ENCODE measurements at places on chromosomes 7 and 10.
A peak's percentile ranks its signal among the peaks of the same experiment; 100 is the strongest.

- peak; percentile 78 for DNase-seq
These were observed 1.1 kb downstream of the TRRAP start for GRCh38 chr7:98879198-98879978.

GRCh38 chr7:19798986-19799385, 25.6 kb upstream of the TMEM196 start:
- no peak for DNase-seq

- no peak for DNase-seq
These were observed 20.3 kb downstream of the TMEM243 start for GRCh38 chr7:87199241-87199640.

DNA sequence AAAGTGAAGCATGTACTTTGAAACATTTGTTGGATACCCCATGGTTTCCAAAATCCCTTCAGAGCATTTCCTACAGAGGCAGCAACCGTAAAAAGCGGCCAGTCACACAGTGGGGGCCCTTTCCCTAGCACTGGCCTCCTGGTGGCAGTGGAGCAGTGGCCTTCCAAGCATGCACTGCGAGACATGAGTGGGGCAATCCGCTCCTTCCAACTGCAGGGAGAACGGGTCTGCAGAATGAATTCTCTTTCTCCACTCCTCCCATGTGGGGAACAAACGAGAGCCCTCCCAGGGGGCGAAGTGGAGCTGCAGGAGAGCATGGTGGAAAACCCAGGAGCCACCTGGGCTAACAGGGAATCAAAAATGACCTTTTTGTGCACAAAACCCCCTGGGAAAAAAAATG, 542.9 kb upstream of the GALNT17 start:
- DNase-seq, result no peak

DNA sequence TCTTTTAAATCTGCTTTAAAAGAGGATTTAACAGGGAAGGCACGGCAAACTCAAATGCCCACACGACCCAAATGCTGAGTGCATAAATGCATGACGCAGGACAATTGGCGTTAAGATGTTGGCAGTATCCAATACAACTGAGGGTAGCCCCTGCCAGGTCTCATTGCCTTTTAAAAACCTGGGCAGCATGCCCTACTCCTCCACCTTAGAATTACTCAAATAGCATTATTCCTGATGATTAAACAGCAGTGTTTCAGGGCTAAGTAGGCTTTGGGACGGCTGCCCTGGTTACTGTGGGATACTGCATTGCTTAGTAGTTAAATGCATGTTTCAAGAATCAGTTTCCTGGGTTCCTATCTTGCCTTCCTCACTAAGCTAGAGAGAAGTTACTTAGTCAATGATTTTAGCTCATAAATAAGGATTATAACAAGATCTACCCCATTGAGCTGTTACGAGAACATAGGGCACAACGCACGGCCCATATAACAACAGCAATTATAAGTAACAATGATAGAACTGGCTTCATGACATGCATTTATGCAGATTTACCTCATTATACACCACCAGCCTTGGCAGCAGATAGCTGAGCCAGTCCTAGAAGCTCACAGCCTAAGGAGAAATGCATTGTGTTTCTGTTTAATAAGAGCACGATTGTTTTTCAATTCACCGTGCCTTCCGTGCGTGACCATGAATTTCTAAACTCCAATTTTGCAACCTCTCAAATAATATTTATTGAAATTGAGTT, 7.9 kb downstream of the TUBAL3 start:
- no peak for DNase-seq
